ENCODE measurements at places on chromosomes 3 and 15. TPM values are rescaled to one million over a fixed set of nuclear protein-coding genes. Genes with fewer than 3 reads are reported as not detected.

Gene HESX1
- 0.22 TPM for total RNA-seq

Gene NRG4
- total RNA-seq: 1.6 TPM

Gene PEX5L
- not detected for total RNA-seq

Gene DPPA2
- not detected for total RNA-seq

Gene DTX3L
- 9.8 TPM for total RNA-seq

Gene MYO9A
- 76.6 TPM for total RNA-seq

Gene TEX9
- 2.6 TPM for total RNA-seq

Gene DUOXA2
- not detected for total RNA-seq

Gene CASR
- total RNA-seq: not detected

Gene BOC
- 15.7 TPM for total RNA-seq

Gene PDCD7
- total RNA-seq: 18.3 TPM

Gene GCSAM
- not detected for total RNA-seq

Gene B3GNT5
- 22.0 TPM for total RNA-seq

Gene KLHL18
- 20.8 TPM for total RNA-seq

Gene CELF6
- 0.11 TPM for total RNA-seq

Gene CLPX
- 31.9 TPM for total RNA-seq

Gene SKOR1
- 0.79 TPM for total RNA-seq

Gene CCR8
- total RNA-seq: not detected
